ENCODE measurements at places on chromosomes 2 and 18.

GRCh38 chr2:2876331-2877221, 501.0 kb downstream of the EIPR1 start:
- no peak for DNase-seq

DNA sequence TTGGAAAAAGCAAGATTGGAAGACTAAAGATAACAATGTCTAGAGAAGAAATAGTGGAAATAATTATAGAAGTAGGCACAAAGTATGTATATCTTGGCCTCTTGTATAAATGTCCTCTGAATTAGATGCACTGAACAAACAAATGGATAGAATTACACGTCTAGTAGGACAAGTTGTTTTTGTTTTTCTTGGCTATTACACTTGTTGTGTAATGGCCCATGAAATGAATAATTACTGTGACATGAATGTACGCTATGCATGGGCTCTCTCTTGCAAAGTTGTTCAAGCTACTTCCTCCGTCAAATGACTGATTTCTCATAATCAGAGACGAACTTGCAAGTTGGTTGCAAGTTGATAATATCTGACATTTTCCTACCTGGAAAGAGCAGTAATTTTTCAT, 126.2 kb downstream of the PDE1A start:
- DNase-seq: no peak

- no peak for DNase-seq
Observed at GRCh38 chr2:71281950-71282349, 49.6 kb upstream of the ZNF638 start.

DNA sequence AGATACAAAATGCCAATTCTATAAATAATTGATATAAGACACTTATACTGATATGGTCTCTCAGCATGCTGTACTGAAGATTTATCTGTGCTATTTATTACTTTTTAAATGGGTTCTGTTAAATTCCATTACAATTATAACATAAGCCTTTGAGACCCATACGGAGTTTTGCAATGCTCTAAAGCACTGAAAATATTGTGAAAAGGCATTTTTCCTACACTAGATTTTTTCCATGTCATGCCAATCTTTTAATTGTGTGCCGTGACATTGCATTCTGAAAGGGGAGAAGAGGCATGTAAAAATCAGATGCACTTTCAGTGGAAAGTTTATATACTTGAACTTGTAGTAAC, 46.5 kb downstream of the EFEMP1 start:
- DNase-seq: no peak

- no peak for DNase-seq
Observed at GRCh38 chr2:18976168-18976961, 382.1 kb downstream of the OSR1 start.

DNA sequence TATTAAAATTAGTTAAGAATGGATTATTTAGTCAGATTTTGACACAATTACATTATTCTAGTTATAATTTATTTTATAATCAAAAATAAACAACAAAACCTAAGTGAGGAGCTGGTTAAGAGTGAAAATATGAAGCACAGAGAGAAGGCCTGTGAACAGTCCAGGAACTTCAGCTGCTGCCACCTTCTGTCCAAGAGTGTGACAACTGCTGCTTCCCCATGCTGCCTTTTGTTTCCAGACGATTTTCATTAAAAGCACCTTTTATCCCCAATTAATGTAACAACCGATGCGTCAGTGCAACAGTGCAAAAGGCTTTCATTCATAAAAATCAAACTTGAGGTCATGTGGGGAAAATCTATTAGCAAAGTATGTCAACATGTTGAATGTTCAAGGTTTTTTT, 363.6 kb downstream of the CTNNA2 start:
- no peak for DNase-seq

DNA sequence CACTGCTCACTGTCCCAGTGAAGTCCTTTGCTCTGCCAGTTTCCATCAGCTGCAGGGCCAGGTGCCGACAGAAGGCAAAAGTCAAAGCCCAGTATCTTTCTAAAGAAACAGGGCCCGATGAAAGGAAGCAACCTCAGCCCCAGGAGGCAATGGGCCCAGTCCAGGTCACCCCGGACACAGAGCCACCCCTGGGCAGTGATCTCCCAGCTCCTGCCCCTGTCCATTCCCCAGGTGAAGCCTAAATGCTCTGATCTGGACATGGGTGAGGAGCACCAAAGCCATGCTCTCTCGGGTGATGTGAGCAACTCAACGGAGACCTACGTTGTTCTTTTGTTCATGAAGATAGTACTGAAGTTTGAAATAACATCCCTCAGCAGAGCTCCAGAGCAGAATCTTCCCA, 61.6 kb downstream of the HDAC4 start:
- no peak for DNase-seq

GRCh38 chr18:76410033-76410432, 85.0 kb downstream of the ZNF516 start:
- DNase-seq: no peak

All from GM12878 (cell line).